ENCODE measurements at places on chromosomes 4 and X.

- DNase-seq: no peak
Measured at GRCh38 chr4:88859191-88859812, 161.7 kb upstream of the NAP1L5 start.

DNA sequence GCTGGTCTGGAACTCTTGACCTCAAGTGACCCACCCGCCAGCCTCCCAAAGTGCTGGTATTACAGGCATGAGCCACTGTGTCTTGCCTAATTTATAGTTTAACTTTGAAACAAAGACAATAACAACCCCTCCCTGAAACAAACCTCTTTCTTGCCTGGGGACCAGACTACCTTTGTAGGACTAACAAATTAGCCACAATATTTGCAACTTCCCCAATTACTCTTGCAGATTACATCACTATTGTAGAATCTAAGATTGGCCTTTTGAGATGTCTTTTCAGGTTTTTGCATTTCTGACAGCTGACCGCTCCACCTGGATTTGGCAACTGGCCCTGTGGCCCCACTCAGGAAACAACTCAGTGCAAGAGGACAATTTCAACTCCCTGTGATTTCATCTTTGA, 84.8 kb downstream of the AKAP4 start:
- DNase-seq: no peak

DNA sequence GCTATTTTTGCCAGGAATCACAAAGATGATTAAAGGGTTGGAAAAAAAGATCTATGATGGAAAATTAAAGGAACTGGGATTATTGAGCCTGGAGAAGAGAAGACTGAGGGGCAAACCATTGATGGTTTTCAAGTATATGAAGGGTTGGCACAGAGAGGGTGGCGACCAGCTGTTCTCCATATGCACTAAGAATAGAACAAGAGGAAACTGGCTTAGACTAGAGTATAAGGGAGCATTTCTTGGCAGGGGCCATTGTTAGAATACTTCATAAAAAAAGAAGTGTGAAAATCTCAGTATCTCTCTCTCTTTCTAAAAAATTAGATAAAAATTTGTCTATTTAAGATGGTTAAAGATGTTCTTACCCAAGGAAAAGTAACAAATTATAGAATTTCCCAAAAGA, 75.1 kb downstream of the NPNT start:
- no peak for DNase-seq

DNA sequence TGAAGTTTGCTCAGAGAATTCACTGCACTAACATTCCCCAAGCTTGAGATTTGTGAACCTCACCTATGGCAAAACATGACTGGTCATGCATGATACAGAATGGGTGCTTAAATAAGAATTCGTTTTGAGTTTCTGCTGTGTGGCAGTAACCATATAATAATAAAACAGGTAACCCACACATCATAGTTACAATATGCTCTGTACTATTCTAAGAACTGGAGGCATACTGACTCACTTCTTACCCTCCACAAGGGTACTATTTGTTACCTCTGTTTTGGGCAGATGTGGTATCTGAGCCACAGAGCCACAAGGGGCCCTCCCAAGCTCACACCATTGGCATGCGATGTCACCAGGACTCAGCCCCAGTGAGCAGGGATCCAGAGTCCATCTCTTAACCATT, 17.6 kb downstream of the SLC2A9 start:
- DNase-seq: no peak

GRCh38 chr4:158934996-158935669, 166.3 kb downstream of the FNIP2 start:
- no peak for DNase-seq

DNA sequence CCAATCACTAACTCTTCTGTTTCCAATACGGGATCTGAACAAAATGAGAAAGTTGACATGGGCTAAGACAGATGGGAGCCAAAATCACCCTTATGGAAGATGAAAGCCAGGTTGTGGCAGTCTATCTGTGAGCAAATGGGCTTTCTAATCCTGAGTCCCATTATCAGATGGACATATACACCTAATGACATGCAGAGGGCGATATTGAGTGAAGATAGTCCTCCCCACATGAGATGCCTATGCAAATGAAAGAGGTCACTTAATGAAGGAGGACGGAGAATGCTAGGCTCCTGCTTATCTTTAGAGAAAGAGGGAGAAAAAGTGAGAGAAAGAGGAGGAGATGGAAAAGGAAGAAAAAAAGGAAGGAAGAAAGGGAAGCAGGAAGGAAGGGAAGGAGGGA, 547.5 kb downstream of the NLGN4X start:
- no peak for DNase-seq

Data from WTC11 (cell line).